ENCODE measurements at places on chromosomes 1 and 21. TPM values are rescaled to one million over a fixed set of nuclear protein-coding genes. Genes with fewer than 3 reads are reported as not detected.

TFF2 gene
- not detected for polyA plus RNA-seq

DNA sequence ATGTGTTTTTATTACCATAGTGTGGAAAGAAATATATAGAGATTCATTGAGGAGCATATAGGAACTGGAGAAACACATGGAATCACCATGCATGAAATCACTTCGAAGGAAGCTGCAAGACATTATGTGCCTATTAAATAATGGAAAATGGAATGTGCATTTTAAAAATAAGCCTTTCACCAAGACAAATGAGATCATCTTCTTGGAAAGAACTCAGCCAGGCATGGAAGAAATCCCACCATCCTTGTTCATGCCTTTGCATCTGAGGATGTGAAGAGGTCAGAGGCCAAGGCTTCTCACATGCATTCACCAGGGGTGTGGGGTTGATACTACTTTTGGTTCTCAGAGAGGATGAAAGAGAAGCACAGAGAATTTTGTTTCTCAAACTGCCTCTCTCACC is 50.0 kb downstream of the C1orf198 start:
- H3K4me1 ChIP-seq: no peaks in the 10 kb centered on the region
- no peak overlapping the region for H3K4me3 ChIP-seq
- no peaks in the 10 kb centered on the region for H3K27me3 ChIP-seq
- no peaks in the 10 kb centered on the region for H3K36me3 ChIP-seq
- DNase-seq: no peak

GRCh38 chr1:186303911-186304310 is 71.1 kb downstream of the TPR start:
- H3K27ac ChIP-seq: peak overlapping the region; percentile 52
- no peak overlapping the region for H3K4me3 ChIP-seq
- no peaks in the 10 kb centered on the region for H3K4me1 ChIP-seq
- no peaks in the 10 kb centered on the region for H3K27me3 ChIP-seq
- no peaks in the 10 kb centered on the region for H3K36me3 ChIP-seq

- no peak for DNase-seq
- peaks cover 11% of the 10 kb centered on the region for H3K27me3 ChIP-seq
- H3K27ac ChIP-seq: no peak overlapping the region
Observed at GRCh38 chr1:152801333-152801732, 4.8 kb downstream of the LCE1D start.

- no peak overlapping the region for H3K4me3 ChIP-seq
- H3K36me3 ChIP-seq: peaks cover 94% of the 10 kb centered on the region
- no peak for DNase-seq
- H3K27ac ChIP-seq: no peak overlapping the region
- H3K4me1 ChIP-seq: peaks cover 65% of the 10 kb centered on the region
Observed at GRCh38 chr1:44637702-44638411, 36.4 kb downstream of the TMEM53 start.

CDA gene
- 6.0 TPM for polyA plus RNA-seq

- H3K27ac ChIP-seq: peak overlapping the region; percentile 82
- H3K4me1 ChIP-seq: peaks cover 62% of the 10 kb centered on the region
Observed at GRCh38 chr1:167548059-167548932, 5.3 kb downstream of the CREG1 start.

- DNase-seq: no peak
- no peaks in the 10 kb centered on the region for H3K27me3 ChIP-seq
- peaks cover 5% of the 10 kb centered on the region for H3K36me3 ChIP-seq
Observed at GRCh38 chr1:27153549-27153886, 1.4 kb downstream of the SLC9A1 start.

PROK1 gene
- polyA plus RNA-seq: 2.5 TPM

- no peak overlapping the region for H3K4me3 ChIP-seq
- DNase-seq: peak; percentile 28
- H3K27ac ChIP-seq: no peak overlapping the region
- no peaks in the 10 kb centered on the region for H3K27me3 ChIP-seq
Observed at GRCh38 chr1:156226116-156226538, 13.3 kb downstream of the PMF1 start.

NES gene
- 39.5 TPM for polyA plus RNA-seq

- H3K4me3 ChIP-seq: no peak overlapping the region
- H3K36me3 ChIP-seq: no peaks in the 10 kb centered on the region
- no peak overlapping the region for H3K27ac ChIP-seq
Observed at GRCh38 chr1:42689912-42690311, 7.7 kb downstream of the YBX1 start.

- H3K36me3 ChIP-seq: no peaks in the 10 kb centered on the region
- no peak overlapping the region for H3K27ac ChIP-seq
- H3K27me3 ChIP-seq: no peaks in the 10 kb centered on the region
- DNase-seq: no peak
Observed at GRCh38 chr1:234573711-234574299, 36.2 kb downstream of the IRF2BP2 start.

GRCh38 chr1:11072216-11072917 is 12.5 kb upstream of the SRM start:
- peak; percentile 59 for DNase-seq
- no peak overlapping the region for H3K4me3 ChIP-seq
- H3K36me3 ChIP-seq: peaks cover 98% of the 10 kb centered on the region
- no peak overlapping the region for H3K27ac ChIP-seq

DNA sequence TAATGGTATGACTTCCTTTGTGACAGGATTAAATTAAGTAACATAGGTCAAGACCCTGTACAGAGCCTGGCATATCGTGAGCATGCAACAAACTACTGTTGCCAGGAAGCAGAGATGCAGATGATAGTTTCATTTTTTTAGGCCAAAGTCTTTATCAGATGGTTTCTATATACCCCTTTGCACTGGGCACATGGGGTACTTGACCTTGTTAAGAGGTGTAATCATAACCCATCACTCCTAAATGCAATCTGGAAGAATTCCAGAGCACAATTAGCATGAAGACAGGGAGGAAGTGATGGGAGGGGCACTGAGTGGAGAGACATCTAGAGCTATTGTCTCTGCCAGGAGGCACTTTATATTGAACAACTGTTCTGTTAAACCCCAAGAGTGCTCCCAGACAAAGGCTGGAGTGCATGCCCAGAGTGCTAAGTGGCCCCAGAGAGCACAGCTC is 22.1 kb downstream of the ZBTB17 start:
- peaks cover 77% of the 10 kb centered on the region for H3K4me1 ChIP-seq
- no peak overlapping the region for H3K4me3 ChIP-seq
- DNase-seq: no peak
- H3K27me3 ChIP-seq: no peaks in the 10 kb centered on the region

DNA sequence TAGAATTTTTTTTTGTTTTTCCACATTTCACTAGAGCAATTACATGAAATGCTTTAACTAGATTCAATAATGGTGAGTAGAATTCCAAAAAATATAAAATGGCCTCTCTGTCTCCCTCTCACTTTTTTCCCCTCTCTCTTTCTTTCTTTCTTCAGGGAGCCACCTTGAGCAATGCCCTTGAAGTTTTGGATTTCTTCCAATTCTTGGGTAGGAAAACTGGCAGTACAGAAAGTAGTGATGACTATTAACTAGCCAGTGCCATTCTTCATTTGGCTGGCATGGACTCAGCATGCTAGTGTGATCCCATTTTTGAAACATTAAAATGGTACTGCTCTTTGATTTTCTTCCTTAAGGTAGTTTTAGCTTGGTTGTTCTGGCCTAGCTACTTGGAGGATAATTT is 4.5 kb upstream of the FNBP1L start:
- no peak overlapping the region for H3K27ac ChIP-seq
- H3K4me3 ChIP-seq: no peak overlapping the region
- no peaks in the 10 kb centered on the region for H3K4me1 ChIP-seq
- peaks cover 31% of the 10 kb centered on the region for H3K27me3 ChIP-seq

GRCh38 chr1:244461245-244462071 is at the start of gene CATSPERE:
Gene CATSPERE (plus strand): TSS chr1:244461273. CDS start chr1:244461430, 157 bp downstream.
- peaks cover 18% of the 10 kb centered on the region for H3K4me1 ChIP-seq
- no peaks in the 10 kb centered on the region for H3K36me3 ChIP-seq
- H3K27ac ChIP-seq: peak within 1 kb of the TSS; percentile 91
- no peaks in the 10 kb centered on the region for H3K27me3 ChIP-seq
- H3K4me3 ChIP-seq: peak within 1 kb of the TSS; percentile 64
- DNase-seq: peak; percentile 96

SYTL1 gene
- 111 TPM for polyA plus RNA-seq

CTSE gene
- 0.11 TPM for polyA plus RNA-seq

GRCh38 chr1:33072707-33073106 is 8.2 kb upstream of the AZIN2 start:
- no peaks in the 10 kb centered on the region for H3K36me3 ChIP-seq
- H3K4me1 ChIP-seq: no peaks in the 10 kb centered on the region
- no peaks in the 10 kb centered on the region for H3K27me3 ChIP-seq
- no peak overlapping the region for H3K27ac ChIP-seq
- H3K4me3 ChIP-seq: no peak overlapping the region
- DNase-seq: no peak

GRCh38 chr21:36261459-36261858 is 58.5 kb upstream of the MORC3 start:
- no peak for DNase-seq
- no peak overlapping the region for H3K27ac ChIP-seq
- H3K4me3 ChIP-seq: no peak overlapping the region

GRCh38 chr1:36585569-36586548 is 103.1 kb upstream of the CSF3R start:
- H3K36me3 ChIP-seq: no peaks in the 10 kb centered on the region
- no peak overlapping the region for H3K4me3 ChIP-seq
- no peak for DNase-seq
- no peak overlapping the region for H3K27ac ChIP-seq

DNA sequence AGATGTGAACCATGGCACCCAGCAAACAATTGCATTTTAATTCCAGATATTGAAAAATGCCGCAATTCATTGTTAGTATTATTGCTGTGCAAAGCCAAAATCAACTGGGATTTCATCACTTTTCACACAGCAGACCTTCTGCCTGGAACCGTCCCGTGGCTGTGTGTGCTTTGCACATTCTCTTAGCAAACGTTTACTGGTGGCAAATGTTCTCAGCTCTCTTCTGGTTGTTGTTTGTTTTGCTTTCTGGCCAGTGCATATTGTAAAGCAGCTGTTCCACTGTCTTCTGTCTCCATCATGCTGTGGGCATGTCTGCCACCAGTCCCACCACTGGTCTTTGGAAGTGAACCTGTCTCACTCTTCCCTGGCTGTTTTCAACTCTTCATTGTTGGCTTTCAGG is 19.8 kb upstream of the TTLL10 start:
- peaks cover 13% of the 10 kb centered on the region for H3K4me1 ChIP-seq
- DNase-seq: no peak
- H3K4me3 ChIP-seq: no peak overlapping the region
- H3K27ac ChIP-seq: no peak overlapping the region
- no peaks in the 10 kb centered on the region for H3K27me3 ChIP-seq

DNA sequence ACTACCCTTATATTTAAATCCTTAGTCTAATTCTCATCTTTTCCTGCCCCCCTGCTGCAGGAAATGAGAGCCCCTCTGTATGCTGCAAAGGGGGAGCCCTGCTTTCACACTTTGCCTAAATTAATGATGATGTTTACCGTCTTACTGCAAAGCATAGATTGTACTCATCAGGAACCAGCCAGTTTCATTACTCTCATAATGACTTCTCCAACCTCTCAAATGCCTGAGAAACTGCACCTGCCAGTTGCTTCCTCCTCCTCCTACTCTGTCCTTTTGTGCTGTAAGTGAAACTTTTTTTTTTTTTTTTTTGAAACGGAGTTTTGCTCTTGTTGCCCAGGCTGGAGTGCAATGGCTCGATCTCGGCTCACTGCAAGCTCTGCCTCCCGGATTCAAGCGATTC is 101.7 kb downstream of the ADSS2 start:
- no peaks in the 10 kb centered on the region for H3K36me3 ChIP-seq
- no peak overlapping the region for H3K27ac ChIP-seq
- no peak overlapping the region for H3K4me3 ChIP-seq
- DNase-seq: no peak
- no peaks in the 10 kb centered on the region for H3K27me3 ChIP-seq
- H3K4me1 ChIP-seq: peaks cover 21% of the 10 kb centered on the region

DNA sequence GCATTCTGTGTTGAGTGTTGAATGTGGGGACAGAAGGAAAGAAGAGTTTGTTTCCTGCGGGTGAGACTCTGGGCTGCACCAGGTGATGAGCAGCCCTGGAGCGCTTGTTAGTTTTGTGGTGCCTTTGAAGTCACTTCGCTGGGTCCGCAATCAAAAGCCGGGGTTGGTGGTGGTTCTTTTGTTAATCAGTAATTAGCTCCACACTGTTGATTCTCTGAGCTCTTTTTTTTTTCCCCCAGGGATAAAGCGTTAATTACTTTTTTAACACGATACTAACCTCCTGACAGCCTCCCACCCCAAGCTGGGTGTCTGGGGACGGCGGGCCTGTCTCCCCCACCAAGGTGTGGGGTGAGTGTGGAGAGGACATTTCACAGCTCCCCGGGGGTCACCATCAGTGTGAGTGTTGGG is 56.6 kb downstream of the AGPAT3 start:
- H3K27ac ChIP-seq: peak overlapping the region; percentile 21
- H3K4me1 ChIP-seq: peaks cover 11% of the 10 kb centered on the region
- DNase-seq: no peak
- no peaks in the 10 kb centered on the region for H3K27me3 ChIP-seq

DNA sequence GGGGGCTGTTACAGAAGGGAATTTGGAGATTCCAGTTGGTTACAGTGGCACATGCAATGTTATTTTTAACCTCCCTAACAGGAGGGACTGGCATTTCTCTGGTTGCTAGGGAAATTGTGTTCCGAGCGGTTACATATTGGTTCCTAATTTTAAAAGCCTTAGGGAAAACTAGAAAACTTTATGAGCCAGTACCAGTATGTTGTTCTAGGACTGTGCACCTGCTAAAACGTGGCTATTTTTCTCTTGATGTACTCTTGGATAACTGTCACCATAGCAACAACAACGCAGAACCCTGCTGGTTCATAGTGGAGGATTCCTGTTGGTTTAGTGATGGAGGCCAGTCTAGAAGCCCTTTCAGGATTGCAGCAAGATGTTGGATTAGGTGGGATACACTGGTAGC is 68.9 kb upstream of the PGBD5 start:
- H3K36me3 ChIP-seq: no peaks in the 10 kb centered on the region
- no peaks in the 10 kb centered on the region for H3K4me1 ChIP-seq

UFC1 gene
- polyA plus RNA-seq: 114 TPM

RNF187 gene
- polyA plus RNA-seq: 44.9 TPM

LCE2B gene
- polyA plus RNA-seq: not detected

SPRR3 gene
- 9.3 TPM for polyA plus RNA-seq

- DNase-seq: no peak
- H3K27me3 ChIP-seq: no peaks in the 10 kb centered on the region
- H3K4me3 ChIP-seq: no peak overlapping the region
- no peak overlapping the region for H3K27ac ChIP-seq
- no peaks in the 10 kb centered on the region for H3K4me1 ChIP-seq
- no peaks in the 10 kb centered on the region for H3K36me3 ChIP-seq
Observed at GRCh38 chr1:115164940-115165705, 75.8 kb upstream of the TSPAN2 start.

All from spleen (tissue), 13 donors.